ENCODE measurements at places on chromosomes 4 and X.

DNA sequence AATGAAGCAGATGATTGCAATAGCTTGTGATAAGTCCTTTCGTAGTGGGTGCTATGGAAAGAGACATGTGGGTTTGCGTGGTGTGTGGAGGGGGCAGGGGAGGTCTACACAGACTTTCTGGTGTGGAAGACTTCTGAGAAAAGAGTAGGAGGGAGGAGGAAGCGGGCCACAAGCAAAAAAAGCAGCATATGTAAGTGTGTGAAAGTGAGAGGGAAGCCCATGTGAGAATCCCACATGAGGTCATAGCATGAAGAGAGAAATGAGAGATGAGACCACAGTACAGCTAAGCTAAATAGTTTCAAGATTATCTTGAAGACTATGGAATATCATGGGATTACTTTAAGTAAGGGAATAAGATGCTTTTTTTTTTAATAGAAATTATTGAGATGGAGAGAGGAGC lies 2039.9 kb upstream of the TENM3 start:
- DNase-seq: no peak

GRCh38 chrX:48523682-48524081 lies 2.1 kb downstream of the EBP start:
- no peak for DNase-seq

DNA sequence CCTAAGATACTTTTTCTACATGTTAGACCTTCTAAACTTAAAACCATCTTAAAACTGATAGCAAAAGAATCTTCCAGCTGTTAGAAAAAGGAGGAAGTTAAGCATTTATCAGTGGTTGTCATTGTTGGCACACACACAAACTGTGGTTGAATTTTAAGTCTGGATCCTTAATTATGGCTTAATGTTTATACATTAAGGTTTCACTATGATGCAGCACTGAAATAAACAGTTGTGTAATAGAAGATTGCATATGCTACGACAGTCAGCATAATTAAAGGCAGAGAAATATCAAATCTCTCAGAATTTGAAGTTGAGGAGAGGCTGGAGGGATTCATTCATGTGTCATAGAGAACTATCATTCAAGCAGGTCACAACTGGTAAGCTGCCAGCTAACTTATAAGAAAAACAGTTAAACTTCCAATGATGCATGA lies 32.3 kb downstream of the ADGRA3 start:
- DNase-seq: no peak

DNA sequence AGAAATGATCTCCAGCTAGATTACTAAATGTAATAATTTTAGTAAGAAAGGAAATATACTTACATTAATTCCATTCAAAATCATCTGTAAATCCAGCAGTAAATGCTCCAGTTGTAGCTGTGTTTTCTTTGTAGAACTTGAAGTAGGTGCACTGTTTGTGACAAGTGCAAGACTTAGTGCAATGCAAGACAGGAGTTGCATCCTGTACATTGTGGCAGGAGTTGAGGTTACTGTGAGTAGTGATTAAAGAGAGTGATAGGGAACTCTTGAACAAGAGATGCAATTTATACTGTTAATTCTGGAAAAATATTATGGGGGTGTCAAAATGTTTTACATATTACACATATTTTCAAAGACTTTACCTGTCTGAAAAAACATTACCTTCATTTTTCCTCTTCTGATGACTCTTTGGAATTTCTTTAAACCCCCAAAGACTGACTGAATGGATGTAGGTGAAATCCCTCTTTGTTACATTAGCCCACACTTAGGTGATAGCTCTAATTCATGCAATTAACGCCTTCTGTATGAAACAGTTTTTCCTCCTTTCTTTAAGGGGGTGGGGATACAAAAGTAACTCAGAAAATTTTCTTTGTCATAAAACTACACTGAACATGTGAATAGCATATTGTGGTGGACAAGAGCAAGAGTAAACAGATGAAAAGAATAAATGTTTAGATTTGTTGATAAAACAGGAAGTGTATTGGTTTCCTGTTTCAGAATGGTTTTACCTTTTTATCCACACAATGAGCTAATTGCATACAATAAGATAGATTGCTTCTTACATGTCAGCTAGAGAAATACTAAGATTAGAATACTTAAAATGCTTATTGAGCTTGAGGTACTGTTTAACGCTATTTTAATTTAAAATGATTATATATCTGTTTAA lies at the start of gene IL2:
Gene IL2 (minus strand): TSS at position 495 of the 886 bp plus-strand sequence. CDS start 285 bp downstream, at position 210.
- DNase-seq: no peak

DNA sequence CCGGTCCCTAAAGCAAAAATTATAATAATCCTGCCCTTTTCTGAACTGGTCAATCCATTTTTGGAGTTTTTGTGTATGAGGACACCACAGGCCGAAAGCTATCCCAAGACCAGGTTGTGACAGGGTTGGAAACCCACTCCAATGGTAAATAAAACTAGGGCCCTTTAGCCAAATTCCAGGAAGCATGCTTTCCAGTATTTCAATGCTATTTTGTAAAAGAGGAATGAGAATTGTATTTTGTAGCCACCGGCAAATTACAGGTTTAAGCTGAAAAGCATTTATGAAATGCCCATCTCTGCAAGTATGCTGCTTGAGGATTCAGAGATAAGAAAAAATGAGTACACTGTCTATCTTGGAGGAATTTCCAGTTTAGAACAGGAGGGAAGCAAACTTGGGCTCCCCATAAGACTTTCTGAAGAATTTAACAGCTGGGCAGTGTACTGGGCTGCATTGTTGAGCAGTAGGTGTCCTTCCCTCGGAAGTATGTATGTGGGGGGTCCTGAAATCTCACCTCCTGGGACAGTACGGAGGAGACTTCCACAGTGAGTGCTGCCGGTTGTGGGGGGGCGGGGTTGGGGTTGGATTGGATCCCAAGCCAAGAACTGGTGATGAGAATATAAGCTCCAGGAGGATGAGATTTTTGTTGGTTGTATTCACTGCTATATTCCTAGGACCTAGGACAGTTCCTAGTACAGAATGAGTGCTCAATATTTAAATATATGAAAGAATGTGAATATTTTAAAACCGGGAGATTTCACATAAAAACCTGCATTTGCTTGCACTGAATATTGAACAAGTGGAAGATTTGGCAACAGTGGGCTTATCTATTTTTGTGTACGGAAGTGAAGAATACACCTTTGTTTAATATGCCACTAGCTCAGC lies 26.8 kb downstream of the OCIAD2 start:
- no peak for DNase-seq

DNA sequence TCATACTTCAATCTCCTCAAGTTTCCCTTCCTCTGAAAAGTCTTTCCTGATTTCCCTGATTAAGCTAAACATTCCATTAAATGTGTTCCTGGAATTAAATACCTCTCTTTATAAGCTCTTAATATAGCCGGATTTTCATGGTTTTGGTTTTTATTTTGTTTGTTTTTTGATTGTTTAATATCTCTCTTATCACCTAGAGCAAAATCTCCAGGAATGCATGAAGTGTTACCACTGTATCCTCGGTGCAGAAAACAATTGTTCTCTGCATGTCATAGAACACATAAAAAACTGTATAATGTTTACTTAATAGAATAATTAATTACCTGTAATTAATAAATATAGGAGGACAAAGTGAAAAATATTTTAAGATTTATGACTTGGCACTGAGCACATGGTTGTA lies 86.2 kb downstream of the PCDH18 start:
- no peak for DNase-seq

DNA sequence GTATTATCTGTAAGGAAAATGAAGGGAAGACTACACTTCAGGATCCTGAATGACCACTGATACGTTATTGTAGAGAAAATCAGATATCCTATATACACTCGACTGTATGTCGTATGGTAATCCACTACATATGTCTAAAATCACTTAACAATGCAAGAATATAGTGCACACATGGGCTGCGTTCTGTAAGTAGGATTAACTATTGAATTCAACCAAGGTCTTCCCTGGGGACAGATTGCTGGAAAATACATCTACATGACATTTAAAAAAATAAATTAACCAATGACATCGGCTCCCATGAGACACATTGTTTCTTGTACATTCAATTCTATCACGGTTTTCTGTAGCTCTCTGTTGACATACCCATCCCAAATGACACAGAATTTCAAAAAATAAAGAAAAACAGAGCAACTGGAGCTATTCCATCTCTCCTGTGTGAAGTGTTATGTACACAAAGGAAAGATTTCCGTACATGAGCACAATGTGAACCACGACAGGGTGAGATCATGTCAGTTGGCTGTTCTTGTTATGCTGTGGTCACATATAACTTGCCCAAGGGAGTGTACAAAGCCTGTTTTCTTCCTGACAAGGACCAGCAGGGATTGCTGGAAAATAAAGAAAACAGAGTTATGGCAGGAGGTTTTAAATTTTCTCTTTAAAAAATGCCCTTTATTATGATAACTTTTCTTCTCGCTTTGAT lies 6.1 kb downstream of the ENOX2 start:
- no peak for DNase-seq

GRCh38 chr4:176210101-176210500 lies 14.7 kb upstream of the SPATA4 start:
- no peak for DNase-seq

DNA sequence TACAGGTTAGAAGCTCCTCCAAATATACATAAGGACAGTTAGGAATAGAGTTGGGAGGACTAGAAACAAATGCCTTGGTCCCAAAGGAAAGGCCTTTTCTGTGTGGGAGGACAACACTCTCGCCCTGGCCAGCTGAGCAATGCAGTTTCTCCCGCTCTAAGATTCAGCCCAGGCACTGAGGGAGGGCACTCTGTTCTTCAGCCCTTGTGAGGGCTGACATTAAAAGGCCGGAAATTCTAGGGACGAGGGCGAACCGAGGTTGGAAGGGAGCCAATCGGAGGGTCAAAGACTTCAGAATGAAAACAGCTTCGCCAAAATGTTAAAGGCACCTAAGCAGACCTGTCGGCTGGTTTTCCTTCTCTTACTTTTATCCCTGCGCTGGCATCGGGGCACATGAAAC lies 2.9 kb upstream of the PTCHD1 start:
- no peak for DNase-seq

DNA sequence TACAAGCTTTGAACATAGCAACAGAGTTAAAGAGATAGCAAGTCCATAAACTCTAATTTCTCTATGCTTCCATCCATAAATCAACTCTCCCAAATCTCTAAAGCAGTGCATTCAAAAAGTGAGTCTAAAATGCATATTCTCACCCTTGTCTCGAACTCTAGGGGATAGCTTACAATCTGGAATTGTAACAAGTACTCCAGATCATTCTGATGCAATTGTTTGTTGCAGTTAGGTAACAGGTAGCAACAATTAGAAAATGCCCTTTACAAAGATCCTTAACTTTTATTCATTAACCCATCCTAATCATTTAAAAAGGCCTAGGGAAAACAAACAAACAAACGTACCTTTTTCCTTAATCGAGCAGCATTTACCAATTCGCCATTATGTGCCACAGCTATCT lies 18.9 kb upstream of the AASDH start:
- no peak for DNase-seq

DNA sequence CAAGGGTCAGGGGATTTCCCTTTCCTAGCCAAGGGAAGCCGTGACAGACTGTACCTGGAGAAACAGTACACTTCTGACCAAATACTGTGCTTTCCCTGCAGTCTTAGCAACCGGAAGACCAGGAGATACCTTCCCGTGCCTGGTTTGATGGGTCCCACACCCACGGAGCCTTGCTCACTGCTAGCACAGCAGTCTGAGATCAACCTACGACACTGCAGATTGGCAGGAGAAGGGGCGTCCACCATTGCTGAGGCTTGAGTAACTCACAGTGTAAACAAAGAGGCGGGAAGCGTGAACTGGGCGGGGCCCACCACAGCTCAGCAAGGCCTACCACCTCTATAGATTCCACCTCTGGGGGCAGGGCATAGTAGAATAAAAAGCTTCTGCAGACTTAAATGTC lies 48.7 kb upstream of the SRD5A3 start:
- DNase-seq: no peak

DNA sequence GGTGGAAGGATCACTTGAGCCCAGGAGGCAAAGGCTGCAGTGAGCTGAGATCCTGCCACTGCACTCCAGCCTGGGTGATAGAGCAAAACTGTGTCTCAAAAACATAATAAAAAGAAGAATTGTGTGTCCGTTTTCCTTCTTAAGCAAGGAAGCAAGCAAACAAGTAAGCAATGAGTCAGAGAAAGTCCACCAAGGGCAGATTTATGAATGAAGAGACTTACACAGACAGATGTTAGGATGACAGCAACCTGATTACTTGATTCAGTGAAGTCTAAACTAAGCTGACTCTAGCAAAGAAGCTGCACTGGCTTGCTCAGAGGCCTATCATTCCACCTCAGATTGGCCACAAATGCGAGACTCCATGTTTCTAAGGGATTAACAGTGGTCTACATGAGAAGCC lies 34.1 kb upstream of the SCML1 start:
- no peak for DNase-seq

GRCh38 chrX:18981124-18981807 lies 2.6 kb downstream of the PHKA2 start:
- DNase-seq: no peak

DNA sequence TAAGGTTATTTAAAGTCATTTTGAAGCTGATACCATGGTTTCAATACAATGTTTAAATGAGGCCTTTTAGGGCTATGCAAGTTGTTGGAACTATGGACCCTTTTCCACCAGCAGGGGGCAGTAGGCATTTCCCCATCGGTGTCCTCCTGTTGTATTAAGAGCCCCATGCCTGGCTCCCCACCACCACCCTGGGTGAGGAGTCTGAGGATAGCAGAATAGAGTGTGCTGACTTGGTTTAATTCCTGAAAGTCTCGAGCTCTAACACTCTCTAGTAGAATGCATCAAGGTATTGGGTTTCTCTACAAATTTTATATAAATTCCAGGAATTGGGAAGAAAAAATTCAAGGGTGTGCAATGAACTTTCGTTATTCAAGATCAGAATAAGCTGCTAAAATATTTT lies 234.8 kb upstream of the JADE1 start:
- DNase-seq: no peak

DNA sequence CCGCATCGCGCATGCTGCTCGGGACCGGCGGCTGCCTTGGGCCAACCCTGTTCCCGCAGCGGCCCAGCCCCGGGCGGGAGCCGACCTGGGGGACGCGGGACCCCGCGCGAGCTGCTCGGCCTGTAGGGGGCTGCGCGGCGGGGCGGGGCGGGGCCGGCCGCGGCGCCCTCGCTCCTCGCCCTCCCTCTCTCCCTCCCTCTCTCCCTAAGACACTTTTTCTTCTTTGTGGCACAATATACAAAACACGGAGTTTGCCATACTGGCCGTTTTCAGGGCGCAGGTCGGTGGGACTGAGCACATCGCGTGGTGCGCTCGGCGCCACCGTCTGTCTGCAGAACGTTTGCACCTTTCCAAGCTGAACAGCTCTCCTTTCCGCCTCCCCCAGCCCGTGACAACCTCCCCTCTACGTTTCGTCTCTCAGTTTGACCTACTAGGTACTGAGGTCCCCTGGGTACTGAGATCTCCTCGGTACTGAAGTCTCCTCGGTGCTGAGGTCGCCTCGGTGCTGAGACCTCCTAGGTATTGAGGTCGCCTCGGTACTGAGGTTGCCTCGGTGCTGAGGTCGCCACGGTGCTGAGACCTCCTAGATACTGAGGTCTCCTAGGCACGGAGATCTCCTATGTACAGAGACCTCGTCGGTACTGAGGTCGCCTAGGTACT lies 261.1 kb upstream of the PLCXD1 start:
- DNase-seq: no peak

- no peak for DNase-seq
These were observed 320.4 kb downstream of the SPOCK3 start for GRCh38 chr4:166913926-166914325.

- DNase-seq: no peak
These were observed 5.7 kb upstream of the GPR174 start for GRCh38 chrX:79138658-79139241.

All from DMS79 (cell line).